Effector memory CD4-positive, alpha-beta T cell (primary cell): ENCODE measurements at places on chromosomes 7 and 10.

GRCh38 chr7:157990226-157990880 is 597.3 kb downstream of the PTPRN2 start:
- H3K4me3 ChIP-seq = no peak overlapping the region
- no peaks in the 10 kb centered on the region for H3K36me3 ChIP-seq
- H3K27me3 ChIP-seq = no peaks in the 10 kb centered on the region

DNA sequence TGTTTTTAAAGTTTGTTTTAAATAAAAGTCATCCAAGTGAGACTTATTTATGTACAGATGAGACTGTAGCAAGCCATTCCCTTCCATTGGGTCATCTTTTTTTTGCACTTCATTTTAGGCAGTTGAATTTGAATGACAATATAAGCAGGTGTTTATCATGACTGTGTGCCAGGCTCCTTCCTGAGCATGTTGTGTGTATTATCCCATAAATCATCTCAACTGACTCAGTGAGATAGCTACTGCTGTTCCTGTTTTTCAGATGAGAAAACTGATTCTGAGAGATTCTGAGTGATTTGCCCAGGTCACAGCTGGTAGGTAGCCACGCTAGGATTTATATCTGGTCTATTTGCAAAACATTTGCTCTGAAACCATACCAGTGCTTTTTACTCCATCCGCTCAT is 11.7 kb downstream of the TMEM254 start:
- H3K36me3 ChIP-seq = peaks cover 8% of the 10 kb centered on the region
- H3K27me3 ChIP-seq = no peaks in the 10 kb centered on the region
- H3K27ac ChIP-seq = no peak overlapping the region
- H3K4me3 ChIP-seq = no peak overlapping the region
- no peaks in the 10 kb centered on the region for H3K4me1 ChIP-seq

DNA sequence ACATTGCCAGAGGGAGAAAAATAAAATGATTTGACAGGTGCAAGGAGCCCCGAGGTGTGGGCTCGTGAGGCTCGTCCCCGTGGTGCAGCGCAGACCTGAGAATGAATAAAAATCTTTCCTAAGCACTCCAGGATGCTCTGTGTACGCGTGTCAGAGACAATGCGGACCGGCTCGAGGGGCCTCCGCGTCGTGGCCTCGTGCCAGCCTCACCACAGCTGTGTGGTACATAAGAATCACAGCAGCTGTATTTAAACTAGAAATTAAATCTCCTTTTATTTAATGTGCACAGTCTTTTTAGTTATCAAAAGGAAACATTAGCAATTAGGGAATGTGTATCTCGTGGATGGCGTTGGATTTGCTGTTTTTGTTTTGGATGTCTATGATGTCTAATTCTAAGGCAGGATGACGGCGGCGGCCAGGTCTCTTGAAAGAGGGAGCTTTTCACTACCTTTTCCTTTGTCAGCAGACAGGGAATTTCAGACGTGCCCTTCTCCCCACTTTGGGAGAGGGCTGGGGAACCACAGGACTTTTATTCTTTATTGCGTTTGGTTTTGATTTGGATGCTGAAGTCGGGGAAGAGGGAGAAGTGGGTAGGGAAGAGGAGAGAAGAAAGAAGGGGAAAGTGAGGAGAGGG is 365.3 kb upstream of the SHH start:
- H3K4me3 ChIP-seq = no peak overlapping the region
- DNase-seq = no peak
- no peaks in the 10 kb centered on the region for H3K4me1 ChIP-seq
- no peaks in the 10 kb centered on the region for H3K27me3 ChIP-seq
- no peak overlapping the region for H3K27ac ChIP-seq

DNA sequence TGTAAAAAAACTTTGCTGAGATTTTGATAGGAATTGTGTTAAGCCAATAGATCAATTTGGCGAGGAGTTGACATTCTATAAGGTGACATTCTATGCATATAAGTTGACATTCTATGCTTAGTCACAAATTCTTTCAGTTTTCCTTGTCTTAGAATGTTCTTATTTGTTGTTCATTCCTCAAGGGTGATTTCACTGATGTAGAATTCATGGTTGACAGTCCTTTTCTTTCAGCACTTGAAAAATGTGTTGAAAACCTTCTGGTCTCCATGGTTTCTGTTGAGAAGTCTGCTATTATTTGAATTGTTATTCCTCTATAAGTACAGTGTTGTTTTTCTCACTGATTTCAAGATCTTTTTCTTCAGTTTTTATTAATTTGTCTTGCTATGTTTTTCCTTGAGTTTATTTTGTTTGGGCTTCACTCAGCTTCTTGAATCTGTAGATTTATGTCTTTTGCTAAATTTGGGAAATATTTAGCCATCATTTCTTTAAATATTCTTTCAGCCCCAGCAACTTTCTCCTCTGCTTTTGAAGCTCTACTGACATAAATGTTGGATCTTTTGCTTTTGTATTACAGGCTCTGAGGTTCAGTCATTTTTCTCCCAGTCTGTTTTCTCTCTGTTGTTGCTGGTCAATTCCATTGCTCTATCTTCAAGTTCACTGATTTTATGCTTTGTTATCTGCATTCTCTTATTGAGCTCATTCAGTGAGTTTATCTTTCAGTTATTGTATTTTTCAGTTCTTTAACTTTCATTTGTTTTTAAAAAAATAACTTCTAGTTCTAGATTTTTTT is 154.9 kb downstream of the SDK1 start:
- no peak overlapping the region for H3K27ac ChIP-seq
- H3K36me3 ChIP-seq = no peaks in the 10 kb centered on the region
- no peak for DNase-seq
- H3K4me1 ChIP-seq = no peaks in the 10 kb centered on the region
- no peaks in the 10 kb centered on the region for H3K27me3 ChIP-seq

DNA sequence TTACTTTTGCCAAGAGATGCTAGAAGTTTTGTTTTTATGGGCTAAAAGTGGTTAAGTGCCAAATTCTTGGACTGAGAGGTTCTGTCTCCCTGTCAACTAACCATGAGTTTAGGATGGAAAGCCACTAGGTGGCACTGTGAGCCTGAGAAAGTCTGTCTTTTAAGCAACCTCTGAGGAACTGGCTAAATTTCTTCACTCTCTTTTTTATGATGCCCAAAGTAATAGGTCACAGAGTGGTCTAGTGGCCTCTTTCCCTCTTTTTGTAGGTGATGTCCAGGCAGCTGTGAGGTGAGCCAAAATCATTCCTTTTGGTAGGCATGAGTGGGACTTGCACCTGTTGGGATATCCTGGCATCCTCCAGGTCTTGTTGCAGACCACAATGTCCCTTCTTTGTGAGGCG is 56.8 kb downstream of the SND1 start:
- no peak overlapping the region for H3K4me3 ChIP-seq
- H3K27me3 ChIP-seq = no peaks in the 10 kb centered on the region
- peaks cover 70% of the 10 kb centered on the region for H3K36me3 ChIP-seq
- DNase-seq = peak; percentile 51
- no peaks in the 10 kb centered on the region for H3K4me1 ChIP-seq

- no peak overlapping the region for H3K4me3 ChIP-seq
- H3K27me3 ChIP-seq = no peaks in the 10 kb centered on the region
- no peaks in the 10 kb centered on the region for H3K36me3 ChIP-seq
- no peaks in the 10 kb centered on the region for H3K4me1 ChIP-seq
- no peak overlapping the region for H3K27ac ChIP-seq
- no peak for DNase-seq
These were observed 147.9 kb downstream of the CPEB3 start for GRCh38 chr10:92142949-92143348.

- no peaks in the 10 kb centered on the region for H3K36me3 ChIP-seq
- no peaks in the 10 kb centered on the region for H3K27me3 ChIP-seq
- no peak for DNase-seq
These were observed 518.9 kb upstream of the CELF2 start for GRCh38 chr10:10498781-10499180.

DNA sequence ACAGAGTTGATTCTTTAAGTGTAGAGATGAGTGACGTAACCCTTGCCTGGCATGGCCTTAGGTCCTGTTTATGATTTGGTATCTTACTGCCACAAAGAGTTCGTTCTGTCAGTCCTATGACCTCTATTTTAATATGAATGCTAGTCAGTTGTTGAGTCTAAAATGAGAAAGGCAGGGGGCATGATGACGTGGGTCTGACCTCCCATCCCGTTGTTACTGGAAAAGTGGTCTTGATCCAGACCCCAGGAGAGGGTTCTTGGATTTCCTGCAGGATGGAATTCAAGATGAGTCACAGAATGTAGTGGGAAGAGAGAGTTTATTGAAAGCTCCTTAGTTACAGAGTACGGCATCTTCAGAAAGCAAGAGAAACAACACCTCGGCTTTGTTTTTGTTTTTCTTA is 317.0 kb upstream of the COBL start:
- H3K4me3 ChIP-seq = no peak overlapping the region
- no peak for DNase-seq
- no peak overlapping the region for H3K27ac ChIP-seq
- H3K36me3 ChIP-seq = no peaks in the 10 kb centered on the region
- H3K27me3 ChIP-seq = no peaks in the 10 kb centered on the region

GRCh38 chr10:117374506-117375359 is 507 bp downstream of the PDZD8 start:
- H3K27me3 ChIP-seq = no peaks in the 10 kb centered on the region
- H3K27ac ChIP-seq = peak overlapping the region; percentile 75
- H3K36me3 ChIP-seq = no peaks in the 10 kb centered on the region
- H3K4me3 ChIP-seq = peak overlapping the region; percentile 91

GRCh38 chr7:130254555-130254954 is 12.1 kb upstream of the CPA2 start:
- no peaks in the 10 kb centered on the region for H3K27me3 ChIP-seq
- no peaks in the 10 kb centered on the region for H3K36me3 ChIP-seq
- H3K4me3 ChIP-seq = no peak overlapping the region
- DNase-seq = no peak
- no peak overlapping the region for H3K27ac ChIP-seq

DNA sequence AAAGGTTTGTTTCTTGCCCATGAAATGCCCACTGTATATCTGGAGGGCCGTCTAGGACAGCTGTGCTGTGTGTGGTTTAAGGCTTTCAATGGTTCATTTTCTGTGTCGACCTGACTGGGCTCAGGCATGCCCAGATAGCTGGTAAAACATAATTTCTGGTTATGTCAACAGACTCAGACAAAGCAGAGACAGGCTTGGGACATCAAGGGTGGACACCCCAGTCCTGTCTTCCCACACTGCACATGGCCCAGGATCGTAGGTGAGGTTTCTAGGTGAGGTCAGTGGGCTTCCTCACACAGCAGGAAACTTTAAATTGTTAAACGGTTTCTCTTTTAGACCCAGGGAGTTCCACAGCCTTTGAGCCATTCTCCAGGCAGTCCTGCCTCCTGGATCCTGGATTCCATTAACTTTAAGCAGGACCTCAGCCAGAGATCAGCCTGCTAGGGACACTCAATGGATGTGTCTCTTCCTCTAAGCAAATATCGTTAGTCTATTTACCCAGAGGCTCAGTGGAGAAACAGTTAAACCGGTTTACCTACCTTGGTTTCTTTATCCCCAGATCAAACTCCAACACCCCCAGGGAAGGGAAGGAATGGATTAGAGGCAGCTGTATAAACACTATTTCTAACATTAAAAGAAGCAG is 66.4 kb downstream of the ST8SIA6 start:
- H3K27ac ChIP-seq = no peak overlapping the region
- no peak for DNase-seq
- no peaks in the 10 kb centered on the region for H3K27me3 ChIP-seq
- H3K36me3 ChIP-seq = no peaks in the 10 kb centered on the region
- H3K4me3 ChIP-seq = no peak overlapping the region

DNA sequence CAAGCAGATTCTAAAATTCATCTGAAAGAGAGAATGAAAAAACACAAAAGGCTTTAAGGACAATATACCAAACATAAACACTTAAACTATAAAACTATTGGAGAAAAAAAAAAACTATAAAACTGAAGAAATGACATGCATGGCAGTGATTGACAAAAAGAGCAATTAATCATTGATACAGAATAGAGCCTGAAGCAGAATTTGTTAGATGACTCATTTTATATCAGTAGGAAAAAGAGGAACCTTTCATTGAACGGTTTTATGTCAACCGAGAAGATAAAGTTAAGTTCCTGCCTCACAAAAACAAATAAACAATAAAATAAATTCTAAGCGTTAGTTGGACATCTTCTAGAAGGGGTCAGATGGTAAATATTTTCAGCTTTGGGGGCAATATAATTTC is 23.3 kb downstream of the NPY start:
- no peaks in the 10 kb centered on the region for H3K36me3 ChIP-seq
- DNase-seq = no peak
- no peak overlapping the region for H3K27ac ChIP-seq
- no peaks in the 10 kb centered on the region for H3K27me3 ChIP-seq

DNA sequence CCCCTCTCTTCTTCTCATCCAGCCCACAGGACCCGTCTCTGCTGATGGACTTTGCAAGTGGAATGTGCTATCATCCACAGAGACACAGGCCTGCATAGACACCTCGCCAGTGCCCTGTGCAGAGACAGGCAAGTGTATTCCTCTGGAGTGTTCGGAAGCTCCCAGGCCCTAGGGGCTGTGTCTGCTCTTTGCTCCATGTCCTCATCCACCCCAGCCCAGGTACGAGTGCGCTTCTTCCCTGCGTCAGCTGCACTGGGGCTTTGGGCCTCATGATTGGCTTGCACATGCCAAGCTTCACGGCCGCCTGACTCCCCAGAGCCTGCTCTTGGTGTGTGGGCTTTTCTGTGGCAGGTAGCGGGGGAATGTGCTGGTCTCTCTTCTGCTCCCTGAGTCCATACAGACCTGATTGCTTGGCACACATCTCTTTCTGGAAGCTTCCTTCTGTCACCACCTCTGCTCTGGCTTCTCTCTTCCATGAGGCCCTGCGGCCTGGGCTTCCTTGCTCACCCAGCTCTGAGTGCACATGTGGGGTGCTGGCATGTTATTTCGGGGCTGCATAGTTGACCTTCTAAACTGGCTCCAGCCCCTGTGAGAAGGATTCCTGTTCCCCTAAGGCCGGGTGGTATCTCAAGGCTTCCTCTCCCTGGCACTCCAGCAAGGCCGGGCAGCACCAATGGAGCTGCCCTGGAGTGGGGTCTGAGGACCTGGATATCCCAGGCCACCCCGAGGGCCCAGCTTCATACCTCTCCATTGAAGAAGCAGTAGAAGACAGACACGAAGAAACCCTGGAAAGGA is 27.8 kb downstream of the CRHR2 start:
- H3K4me3 ChIP-seq = no peak overlapping the region
- H3K4me1 ChIP-seq = no peaks in the 10 kb centered on the region
- H3K27me3 ChIP-seq = no peaks in the 10 kb centered on the region
- H3K36me3 ChIP-seq = no peaks in the 10 kb centered on the region
- H3K27ac ChIP-seq = no peak overlapping the region
- DNase-seq = no peak

DNA sequence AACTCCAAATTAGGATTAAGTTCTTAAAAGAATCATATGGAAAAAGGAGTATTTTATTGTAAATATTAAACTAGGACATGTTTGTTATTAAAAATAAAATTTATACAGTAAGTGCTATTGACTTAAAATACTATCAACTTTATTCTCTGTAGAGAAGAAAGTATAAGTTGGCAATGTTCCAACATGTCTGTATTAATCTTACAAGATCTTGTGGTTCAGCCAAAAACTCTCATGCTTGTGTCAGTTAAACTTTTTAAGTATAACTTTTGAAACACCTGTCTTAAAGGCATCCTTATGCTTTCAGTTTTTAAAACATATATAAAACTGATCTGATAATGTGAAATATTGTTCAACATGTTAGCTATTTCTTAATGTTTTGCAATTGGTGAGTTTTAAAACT is 160.7 kb downstream of the ZEB1 start:
- no peaks in the 10 kb centered on the region for H3K27me3 ChIP-seq
- H3K36me3 ChIP-seq = no peaks in the 10 kb centered on the region
- DNase-seq = no peak
- H3K4me3 ChIP-seq = no peak overlapping the region
- H3K27ac ChIP-seq = no peak overlapping the region
